ENCODE measurements at places on chromosomes 2 and 18.

DNA sequence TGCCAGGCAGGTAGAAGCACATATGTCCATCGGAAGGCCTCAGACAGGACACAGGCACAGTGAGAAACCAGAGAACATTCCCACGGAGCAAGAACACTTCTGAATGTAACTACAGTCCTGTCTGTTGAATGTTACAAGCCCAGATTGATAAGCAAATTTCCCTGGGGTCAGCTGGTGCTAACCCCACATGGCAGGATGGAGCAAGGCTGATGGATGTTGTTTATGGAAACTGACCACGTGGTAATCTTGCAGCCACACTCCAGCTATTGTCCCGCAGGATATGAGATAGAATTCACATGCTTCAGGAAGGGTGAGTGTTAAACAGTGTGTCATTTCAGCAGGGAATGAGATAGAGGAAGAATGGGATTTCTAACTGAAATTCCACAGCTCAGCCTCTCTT lies 138.8 kb upstream of the COPS8 start:
- DNase-seq: no peak

- DNase-seq: no peak
Measured at GRCh38 chr2:58448065-58448507, 207.0 kb upstream of the FANCL start.

DNA sequence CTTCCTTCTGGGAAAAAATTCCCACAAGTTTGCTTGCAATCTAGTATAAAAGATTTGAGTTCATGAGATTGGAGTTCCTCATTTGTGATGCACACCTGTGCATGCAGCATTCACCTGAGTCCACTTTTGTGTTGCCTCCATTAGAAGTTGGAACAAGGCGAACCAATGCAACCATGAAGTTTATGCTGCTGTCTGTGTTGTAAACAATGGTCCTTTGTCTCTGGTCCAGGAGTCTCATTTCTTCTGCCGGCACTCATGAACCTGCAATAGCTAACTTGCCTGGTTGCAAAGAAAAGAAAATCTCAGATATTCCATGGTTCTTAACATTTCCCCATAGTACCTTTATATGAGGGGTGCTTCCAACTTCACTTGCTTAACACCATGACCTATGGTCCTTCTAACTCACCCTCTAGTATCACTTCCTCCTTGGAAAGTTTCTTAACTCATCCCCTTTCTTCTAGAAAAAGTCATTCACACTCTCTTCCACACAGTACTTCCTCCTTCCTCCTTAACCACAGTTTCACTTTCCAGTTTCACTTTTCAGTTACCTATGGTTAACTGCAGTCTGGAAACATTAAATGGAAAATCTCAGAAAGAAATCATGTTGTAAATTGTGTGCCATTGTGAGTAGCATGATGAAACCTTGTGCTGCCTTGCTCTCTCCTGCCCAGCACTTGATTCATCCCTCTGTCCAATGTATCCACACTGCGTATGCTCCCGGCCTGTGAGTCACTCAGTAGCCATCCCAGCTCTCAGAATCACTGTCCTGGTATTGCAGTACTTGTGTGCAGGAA lies 128.8 kb upstream of the TRIB2 start:
- no peak for DNase-seq

DNA sequence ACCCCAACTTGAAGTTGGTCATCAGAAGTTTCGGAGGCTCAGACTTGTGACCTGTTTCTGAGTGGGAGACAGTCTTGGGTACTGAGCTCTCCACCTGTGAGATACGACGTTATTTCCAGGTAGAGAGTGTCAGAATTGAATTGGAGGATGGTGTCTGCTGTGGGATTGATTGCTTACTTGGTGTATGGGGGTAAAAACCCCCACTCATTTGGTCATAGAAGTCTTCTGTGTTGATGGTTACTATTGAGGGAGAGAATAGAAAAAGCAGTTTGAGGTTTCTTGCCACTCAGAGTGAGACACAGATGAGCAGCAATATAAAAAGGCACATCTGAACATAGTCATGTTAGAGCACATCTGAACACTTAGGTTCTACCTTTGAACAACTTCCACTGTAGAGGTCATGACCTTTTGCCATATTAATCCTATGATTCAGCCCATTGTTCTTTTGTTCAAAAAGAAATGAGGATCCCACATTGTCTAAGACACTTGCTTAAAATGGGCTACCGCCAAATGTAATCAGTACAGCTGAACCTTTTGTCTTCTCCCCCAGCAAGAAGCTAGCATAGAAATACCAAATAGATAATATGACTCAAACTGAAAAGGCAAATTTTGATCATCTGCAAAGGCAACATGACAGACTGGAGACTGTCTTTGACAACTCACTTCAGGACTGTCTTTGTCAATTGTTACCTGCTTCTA lies 73.3 kb downstream of the NAB1 start:
- no peak for DNase-seq

GRCh38 chr2:194491409-194492115 lies 1165.5 kb upstream of the SLC39A10 start:
- no peak for DNase-seq

GRCh38 chr2:105904938-105905337 lies 160.2 kb downstream of the NCK2 start:
- no peak for DNase-seq

DNA sequence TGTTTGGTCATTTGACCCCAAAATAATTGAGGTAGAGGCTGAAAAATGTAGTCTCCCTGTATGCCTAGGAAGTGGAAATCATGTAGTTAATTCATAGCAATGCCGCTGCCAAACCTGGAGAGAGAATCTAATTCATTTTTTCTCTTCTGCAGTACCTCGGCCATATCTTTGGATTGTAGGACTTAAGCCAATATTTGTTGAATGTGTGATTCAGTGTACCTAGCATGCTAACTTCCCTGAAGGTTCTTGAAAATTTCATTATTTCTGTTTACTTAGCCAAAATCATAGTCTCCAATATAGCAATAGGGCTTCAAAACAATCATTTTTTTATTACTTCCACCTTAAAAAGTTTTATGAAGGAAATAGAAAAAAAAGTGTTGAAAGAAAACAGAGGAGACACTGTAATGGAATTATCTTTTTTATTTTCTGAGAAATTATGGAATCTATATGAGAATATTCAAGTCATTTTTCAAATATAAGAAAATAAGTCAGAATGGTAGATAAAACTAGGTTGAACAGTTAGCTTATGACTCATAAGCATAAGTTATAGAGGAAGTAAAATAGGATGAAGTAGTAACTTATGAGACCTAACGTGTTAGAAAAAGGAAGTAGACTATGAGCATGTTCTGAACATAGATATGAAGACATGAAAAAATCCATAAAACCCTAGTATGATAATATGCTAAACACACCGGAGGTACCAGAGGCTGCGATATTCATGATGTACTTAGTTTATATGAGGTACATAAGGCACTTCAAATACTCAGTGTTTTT lies 35.2 kb upstream of the CDH19 start:
- DNase-seq: no peak

- no peak for DNase-seq
Measured at GRCh38 chr18:7596147-7596546, 29.0 kb downstream of the PTPRM start.

- DNase-seq: no peak
Measured at GRCh38 chr2:42964439-42965083, 172.2 kb upstream of the HAAO start.

GRCh38 chr2:174445248-174445647 lies 41.6 kb downstream of the GPR155 start:
- DNase-seq: no peak

GRCh38 chr2:149735237-149735958 lies 147.8 kb upstream of the MMADHC start:
- no peak for DNase-seq

GRCh38 chr2:226891780-226892590 lies 56.1 kb downstream of the RHBDD1 start:
- no peak for DNase-seq
